CD4-positive, alpha-beta T cell (primary cell): ENCODE measurements at places on chromosomes 4 and X.

DNA sequence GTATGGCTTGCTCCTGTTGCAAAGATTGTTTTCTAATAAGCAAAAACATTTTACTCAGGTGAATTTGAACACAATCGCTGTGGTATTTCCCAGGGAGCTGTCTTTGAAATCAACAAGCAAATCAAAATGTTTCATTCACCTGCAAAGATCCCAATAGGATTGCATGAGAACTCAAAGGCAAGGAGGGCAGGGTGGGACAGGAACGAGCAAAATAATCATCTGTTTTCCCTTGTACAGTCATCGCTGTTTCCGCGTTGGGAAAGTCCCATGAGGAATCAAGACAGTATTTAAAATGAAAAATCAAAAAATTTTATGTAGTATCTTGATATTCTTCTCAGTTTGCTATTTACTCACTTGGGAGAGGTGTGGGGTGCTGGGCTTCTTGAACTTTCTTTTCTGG lies 198.8 kb downstream of the STIM2 start:
- DNase-seq: no peak

DNA sequence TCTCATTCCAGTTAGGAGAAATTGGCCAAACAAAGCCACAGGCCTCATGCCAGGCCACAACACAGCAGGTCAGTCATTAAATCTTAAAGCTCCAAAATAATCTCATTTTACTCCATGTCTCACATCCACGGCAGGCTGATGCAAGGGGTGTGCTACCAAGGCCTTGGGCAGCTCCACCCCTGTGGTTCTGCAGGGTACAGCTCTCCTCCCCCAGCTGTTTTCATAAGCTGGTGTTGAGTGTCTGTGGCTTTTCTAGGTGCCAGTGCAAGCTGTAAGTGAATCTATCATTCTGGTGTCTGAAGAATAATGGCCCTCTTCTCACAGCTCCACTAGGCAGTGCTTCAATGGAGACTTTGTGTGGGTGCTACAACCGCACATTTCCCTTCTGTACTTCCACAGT lies 949.2 kb downstream of the TECRL start:
- DNase-seq: no peak

GRCh38 chr4:107800706-107801105 lies 24.0 kb upstream of the SGMS2 start:
- DNase-seq: no peak

GRCh38 chrX:19085666-19086065 lies 36.6 kb downstream of the ADGRG2 start:
- DNase-seq: no peak

- DNase-seq: no peak
Observed at GRCh38 chr4:63693321-63693720, 715.9 kb downstream of the TECRL start.

GRCh38 chr4:48642421-48643374 lies 137.4 kb downstream of the FRYL start:
- DNase-seq: no peak

DNA sequence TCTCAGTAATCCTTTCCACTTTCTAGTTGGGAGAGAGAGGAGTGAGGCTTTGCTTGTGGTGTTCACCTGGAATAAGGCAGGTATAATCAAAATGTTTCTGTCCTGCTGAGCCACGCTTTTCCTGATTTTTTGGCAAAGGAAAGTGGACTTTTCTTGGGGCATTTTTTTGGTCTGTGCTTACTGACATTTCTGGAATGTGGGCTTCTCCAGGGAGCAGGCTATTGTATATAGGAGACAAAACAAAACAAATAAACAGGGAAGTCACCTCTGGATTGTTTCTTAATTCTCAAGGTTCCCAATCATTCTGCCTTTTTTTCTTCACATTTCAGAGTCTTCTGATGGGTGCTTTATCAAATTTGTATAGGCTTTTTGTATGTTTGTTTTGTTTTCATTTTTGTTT lies 25.7 kb upstream of the RP2 start:
- DNase-seq: no peak

DNA sequence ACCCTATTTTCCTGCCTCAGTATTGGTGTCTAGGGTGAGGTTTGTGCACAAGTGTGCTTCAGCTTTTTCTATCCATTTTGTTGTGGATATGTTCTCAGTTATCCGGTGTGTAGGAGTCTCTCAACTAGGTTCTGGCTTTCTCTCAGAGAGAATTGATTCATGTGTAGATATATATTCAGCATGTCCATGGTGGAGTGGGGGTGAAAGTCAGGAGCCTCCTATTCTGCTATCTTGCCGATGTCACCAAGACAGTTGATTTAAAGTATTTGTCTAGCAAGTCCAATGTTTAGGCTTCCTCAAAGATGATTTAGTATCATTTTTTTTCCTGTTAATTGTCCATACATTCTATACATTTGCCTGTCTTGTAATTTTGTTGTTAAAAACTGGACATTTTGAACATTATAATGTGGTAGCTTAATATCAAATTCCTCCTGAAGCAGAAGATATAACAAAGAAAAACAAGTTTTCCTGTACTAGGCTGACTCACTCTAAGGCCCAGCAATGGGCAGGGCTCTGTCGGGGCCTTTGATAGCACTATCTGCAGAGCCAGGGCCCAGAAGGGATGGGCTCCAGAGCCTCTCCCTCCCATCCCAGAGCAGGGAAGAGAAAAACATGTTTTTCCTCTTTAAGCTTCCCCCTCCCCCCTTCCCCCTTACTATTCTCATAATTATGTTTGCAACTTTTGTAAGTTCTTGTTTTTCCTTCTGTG lies 37.6 kb downstream of the GLUD2 start:
- DNase-seq: no peak

DNA sequence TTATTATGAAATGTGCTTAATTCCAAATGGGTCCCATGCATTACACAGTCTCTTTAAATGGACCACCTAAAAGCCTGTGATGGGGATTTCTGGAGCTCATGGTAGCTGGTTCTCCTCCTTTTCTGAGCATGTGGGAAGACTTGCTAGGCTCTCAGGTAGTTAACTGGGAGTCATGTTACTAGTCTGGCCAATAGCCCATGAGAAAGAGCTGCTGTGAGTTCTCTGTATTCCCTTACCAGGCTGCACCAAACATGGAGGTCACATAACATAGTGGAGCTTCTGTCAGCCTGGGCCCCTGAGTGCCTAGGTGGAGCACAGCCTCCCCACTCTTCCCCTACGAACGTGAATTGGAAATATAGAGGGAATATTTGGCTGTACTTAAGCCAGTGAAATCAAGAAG lies 198.4 kb downstream of the MAML3 start:
- DNase-seq: no peak
